ENCODE measurements at places on chromosomes 3 and 15.

GRCh38 chr15:84926491-84927230, 42.2 kb downstream of the SLC28A1 start:
- no peak for DNase-seq

GRCh38 chr3:35894735-35895134, 255.4 kb downstream of the ARPP21 start:
- DNase-seq: no peak

DNA sequence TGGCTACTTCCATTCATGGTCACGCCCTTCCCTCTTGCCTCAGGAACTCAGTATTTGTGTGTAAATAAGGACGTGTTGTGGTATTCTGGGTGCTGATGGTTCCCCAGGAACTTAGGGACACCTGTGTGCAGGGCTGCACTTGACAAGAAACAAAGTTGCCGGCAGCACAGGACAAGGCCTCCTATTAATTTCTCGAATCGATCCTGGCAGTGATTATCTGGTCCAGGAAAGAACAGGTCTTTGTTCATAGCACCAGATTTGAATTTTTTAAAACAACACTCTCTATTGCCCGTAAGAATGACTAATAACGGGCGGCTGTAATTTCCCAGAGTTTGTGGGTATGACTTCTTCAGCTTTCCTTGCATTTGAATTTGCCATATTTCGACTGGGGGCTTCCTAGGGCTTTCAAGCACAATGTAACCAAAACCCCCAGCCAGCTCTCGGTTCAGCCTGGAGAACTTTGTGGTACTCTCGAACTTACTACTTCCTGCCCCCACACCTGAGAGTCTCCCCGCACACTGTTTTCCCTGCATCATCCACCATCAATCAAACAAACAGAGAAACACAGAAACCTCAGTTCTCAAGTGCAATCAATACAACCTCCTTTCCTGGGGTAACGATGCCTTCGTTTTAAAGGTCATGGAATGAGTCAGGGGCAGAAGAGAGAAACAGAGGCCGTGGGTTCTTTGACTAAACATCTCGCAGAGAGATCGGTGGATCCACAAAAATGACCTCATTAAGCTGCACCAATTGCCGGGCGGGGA, 241.7 kb upstream of the ICE2 start:
- no peak for DNase-seq

- no peak for DNase-seq
These were observed 457.1 kb upstream of the ADAMTS9 start for GRCh38 chr3:65144791-65145351.

DNA sequence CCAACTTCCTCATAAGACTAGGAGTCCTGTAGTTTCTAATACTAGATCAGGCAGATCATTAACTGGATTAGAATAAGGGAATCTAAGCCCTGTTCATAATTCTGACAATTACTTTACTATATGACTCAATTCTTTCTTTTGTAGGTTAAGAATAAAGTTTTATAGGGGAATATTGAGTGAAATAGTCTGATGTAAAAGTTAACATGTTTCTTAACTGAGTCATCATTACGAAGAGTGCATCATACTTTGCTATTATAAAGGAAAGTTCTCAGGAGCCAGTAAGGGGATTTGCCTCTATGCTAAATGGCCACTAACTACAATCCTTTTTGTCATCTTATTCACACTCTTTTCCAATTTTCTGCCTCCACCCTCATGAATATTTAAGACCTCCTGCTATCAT, 63.1 kb downstream of the POLQ start:
- no peak for DNase-seq

- DNase-seq: no peak
These were observed 2.1 kb upstream of the SHISA5 start for GRCh38 chr3:48505968-48506504.

- no peak for DNase-seq
These were observed 239.0 kb downstream of the ZNF621 start for GRCh38 chr3:40763807-40764206.

Measured in neural crest cell (in vitro differentiated cells).